ENCODE measurements at places on chromosomes 5 and 9.

DNA sequence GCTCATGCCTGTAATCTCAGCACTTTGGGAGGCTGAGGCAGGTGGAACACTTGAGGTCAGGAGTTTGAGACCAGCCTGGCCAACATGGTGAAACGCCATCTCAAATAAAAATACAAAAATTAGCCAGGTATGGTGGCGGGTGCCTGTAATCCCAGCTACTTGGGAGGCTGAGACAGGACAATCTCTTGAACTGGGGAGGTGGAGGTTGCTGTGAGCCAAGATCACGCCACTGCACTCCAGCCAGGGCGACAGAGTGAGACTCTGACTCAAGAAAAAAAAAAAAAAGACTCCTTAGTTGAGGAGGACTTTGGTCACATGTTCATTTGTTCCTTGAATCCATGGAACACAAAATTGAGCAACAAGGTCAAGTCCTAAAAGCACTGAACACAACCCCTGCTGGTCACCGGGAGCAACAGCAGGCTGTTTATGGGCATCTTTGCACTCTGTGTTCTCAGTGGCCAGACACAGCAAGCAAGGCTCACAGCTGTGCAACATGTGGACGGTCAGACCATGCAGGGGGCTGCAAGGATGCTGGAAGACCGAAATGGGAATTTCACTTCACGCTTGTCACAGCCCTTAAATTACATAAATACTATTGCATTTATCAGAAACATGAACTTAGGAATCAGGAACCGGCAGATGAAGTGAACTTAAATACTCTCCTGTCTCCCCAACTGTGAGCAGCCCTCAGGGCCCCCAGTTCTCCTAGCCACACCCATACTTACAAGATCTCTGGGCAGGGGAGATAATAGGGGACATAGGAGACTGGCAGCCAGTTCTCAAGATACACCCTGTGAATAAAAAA is 2.8 kb downstream of the GBGT1 start:
- no peak for DNase-seq

- no peak for DNase-seq
These were observed 640 bp downstream of the C5orf58 start for GRCh38 chr5:170233358-170233892.

GRCh38 chr5:90802474-90803317 is 244.1 kb downstream of the ADGRV1 start:
- DNase-seq, result no peak

GRCh38 chr5:138778234-138778633 is 25.0 kb downstream of the CTNNA1 start:
- no peak for DNase-seq

- no peak for DNase-seq
These were observed 62.0 kb upstream of the RANBP3L start for GRCh38 chr5:36363744-36364143.

GRCh38 chr9:116945817-116946216 is 258.7 kb downstream of the TRIM32 start:
- no peak for DNase-seq

GRCh38 chr5:102845041-102845440 is 89.9 kb downstream of the PAM start:
- DNase-seq, result no peak

DNA sequence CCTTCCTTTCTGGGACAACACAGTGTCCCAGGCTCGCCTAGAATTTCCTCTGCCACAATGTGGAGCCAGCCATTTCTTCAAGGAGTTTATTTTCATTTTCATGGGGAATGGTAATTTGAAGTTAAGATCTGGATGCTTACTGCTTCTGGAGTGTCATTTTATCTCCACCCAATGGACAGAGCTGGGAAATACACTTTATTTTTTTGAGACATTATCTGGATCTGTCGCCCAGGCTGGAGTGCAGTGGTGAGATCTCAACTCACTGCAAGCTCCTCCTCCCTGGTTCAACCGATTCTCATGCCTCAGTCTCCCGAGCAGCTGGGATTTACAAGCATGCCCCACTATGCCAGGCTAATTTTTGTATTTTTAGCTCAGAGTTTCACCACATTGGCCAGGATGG is 12.7 kb upstream of the THG1L start:
- DNase-seq, result peak; percentile 52

GRCh38 chr5:143148771-143149170 is 254.7 kb downstream of the NR3C1 start:
- no peak for DNase-seq

GRCh38 chr5:77637170-77637997 is 1.1 kb downstream of the OTP start:
- DNase-seq, result no peak

DNA sequence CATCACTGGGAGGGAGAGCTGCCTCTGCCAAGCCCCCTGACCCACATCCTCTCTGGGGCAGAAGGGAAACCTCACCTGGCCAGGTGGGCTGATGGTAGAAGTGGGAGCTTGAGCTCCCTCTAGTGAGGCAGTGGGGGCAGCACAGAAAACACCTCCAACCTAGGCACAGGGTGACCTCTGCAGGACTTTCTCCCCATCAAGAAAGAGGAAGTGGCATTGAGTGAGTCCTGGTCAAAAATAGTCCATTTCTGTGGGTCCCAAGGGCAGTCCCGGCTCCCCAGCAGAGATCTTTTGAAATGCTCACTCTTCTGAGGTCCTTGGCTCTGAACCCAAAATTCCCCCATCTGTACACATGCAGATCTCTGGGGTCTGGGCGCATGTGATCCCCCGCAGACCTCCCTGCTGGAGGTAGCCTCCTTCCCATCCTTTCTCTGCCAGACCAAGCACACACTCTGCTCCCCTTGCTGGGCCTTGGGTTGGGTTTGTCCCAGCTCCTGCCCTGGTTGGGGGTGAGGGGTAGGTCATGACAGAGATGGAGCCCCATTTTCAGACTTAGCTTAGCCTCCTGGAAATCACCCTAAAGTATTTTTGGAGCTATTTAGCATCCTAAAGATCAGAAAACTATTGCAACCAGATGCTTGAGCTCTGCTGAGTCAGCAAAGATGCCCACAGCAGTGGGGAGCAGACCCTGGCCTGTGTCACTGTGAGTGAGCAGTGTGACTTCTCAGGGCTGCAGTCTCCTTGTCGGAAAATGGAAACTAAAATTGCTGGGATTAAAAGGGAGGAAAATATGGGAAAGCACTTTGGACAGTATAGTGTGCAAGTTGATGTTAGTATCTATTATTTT is 41.6 kb upstream of the LCP2 start:
- no peak for DNase-seq

DNA sequence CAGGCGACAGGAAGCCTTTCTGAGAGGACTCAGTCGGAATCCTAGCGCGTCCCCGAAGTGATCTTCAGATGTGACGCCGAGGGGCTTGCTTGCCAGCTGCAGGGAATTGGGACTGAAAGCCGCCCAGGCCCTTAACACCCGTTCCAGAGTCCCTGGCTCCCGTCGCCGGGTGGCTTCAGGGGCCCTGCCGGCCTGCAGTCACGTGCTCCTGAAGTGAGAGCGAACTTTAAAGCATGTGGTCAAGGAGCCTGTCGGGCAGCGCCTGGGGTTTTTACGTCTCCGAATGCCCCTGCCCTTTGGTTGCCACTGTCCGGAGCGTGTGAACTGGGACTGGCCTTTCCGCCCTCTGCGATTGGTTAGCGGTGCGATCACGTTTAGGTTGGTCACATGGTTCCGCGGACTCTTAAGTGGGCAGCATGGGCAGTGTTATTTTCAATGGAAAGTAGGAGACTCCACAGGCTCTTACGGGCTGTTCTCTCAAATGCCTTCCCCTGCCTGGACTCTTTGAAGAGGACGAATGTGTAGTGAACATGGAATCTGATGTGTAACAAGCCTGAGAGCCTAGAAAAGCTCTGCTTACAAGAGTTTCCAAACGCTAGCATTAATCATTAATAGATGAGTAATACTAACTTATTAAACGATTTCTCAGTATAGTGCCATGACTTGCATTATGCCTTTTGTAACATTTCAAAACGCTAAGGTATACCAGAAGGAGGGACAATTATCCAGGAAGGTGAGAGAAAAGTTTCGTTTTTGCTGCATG is 1.9 kb downstream of the VLDLR start:
- no peak for DNase-seq

DNA sequence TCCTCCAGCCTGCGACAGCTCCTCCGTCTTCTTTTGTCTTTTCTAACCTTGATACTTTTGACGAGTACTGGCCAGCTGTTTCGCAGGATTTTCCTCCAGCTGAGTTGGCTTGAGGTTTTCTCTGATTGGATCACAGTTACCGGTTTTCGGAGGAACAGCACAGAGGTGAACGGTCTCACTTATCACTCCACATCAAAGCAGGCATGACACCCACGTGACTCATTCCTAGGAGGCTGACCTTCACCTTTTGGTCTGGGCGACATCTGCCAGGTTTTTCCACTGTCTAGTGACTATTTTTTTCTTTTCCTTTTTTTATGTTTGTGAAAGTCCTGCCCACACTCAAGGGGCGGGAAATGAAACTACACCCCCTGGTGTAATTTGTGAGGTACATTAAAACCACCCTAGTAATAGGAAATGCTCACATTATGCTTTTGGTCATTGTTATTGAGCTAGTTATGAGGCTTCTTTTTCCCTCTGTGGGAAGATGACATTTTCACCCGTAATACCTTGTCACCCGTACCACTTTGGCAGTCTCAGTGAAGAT is 319.2 kb downstream of the GADD45G start:
- DNase-seq, result no peak

DNA sequence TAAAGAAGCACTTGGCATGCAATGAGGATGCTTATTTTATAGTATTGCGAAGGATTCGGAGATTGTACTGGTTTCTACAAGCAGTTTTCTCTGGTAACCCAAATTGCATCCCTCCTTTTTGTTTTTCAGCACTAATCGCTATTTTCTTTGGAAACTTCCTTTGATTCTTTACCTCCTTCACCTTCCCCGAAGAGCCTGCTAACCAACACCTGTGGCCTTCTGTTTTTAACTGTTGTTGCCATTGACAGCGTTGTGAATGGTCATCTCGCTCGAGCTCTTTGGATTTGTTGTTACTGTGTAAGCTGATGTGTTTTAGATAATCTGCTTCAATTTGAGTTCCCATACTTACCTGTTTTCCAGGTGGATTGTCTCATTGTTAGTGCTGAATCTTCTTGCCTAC is 1.1 kb downstream of the CNOT6 start:
- no peak for DNase-seq

DNA sequence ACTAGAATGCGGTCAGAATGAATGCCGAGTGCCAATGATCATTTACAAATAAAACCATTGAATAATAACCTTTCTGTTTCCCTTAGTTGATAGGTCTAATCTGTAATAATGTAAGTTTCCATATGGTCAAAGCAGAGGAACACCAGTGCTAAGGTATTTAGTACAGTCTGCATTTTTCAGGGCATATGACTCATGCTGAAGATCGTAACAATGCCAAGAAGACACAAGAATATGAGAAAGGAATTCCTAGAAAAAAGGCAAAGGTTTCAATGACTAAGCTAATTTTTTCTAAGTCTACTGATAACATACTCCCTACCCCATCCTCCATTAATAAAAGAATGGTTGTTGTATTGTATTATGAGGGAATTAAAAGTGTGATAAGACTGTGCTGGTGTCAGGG is 2.8 kb downstream of the OR1L8 start:
- no peak for DNase-seq

GRCh38 chr5:95966005-95966404 is 4.4 kb upstream of the ELL2 start:
- no peak for DNase-seq

- no peak for DNase-seq
These were observed 574.7 kb downstream of the TLE4 start for GRCh38 chr9:80146466-80146865.

- no peak for DNase-seq
These were observed 195.2 kb downstream of the TAF11L14 start for GRCh38 chr5:17829456-17829855.

- DNase-seq, result no peak
These were observed 8.8 kb downstream of the AQP7 start for GRCh38 chr9:33393581-33393980.

GRCh38 chr5:151072630-151073025 is 8.2 kb downstream of the TNIP1 start:
- DNase-seq, result no peak

- no peak for DNase-seq
These were observed 69.1 kb upstream of the OLFM1 start for GRCh38 chr9:135018306-135018915.

- DNase-seq, result no peak
These were observed 34.1 kb upstream of the IL31RA start for GRCh38 chr5:55817030-55817429.

DNA sequence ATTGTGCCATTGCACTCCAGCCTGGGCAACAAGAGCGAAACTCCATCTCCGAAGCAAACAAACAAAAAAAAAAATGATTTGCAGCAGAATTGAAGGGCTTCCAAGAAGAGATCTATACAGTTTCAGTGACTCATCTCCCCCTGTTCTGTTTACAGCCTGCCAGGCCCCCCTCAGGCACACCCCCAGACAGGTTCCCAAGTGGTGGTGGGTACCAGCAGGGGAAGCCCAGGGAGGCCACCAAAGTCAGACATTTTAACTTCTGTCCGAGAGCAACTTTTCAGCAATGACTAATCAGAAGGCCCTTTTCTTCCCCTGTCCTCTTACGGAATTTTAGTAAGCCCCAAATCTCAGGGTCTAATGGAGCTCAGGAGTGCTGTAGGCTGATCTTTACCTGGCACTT is 98.7 kb downstream of the PAX5 start:
- no peak for DNase-seq

- DNase-seq, result peak; percentile 100
These were observed 27.5 kb downstream of the B4GALT1 start for GRCh38 chr9:33139421-33140228.

DNA sequence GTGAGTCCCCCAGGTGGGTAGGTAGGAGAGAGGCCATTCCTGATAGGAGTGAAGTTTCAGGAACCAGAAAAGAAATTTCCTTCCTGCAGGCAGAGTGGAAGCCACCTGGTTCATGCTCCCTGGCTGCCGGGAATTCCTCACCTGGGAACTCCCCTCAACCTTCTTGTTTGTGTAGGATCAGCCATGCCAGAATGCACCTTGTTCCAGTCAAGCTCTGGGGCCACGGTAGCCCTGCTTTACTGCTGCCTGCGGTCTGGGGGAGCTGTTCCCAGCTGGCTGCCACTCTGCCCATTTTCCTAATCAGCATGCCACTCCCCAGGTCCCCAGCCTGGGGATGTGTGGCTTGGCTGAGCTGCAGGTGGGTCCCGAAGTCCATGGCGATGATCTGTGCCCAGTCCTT is 18.7 kb upstream of the B4GALT1 start:
- DNase-seq, result no peak

- DNase-seq, result peak; percentile 97
These were observed at the start of gene VCP for GRCh38 chr9:35072461-35073278. Gene VCP, minus strand, starts transcription at chr9:35072625. Its CDS starts 272 bp downstream, at chr9:35072353.

DNA sequence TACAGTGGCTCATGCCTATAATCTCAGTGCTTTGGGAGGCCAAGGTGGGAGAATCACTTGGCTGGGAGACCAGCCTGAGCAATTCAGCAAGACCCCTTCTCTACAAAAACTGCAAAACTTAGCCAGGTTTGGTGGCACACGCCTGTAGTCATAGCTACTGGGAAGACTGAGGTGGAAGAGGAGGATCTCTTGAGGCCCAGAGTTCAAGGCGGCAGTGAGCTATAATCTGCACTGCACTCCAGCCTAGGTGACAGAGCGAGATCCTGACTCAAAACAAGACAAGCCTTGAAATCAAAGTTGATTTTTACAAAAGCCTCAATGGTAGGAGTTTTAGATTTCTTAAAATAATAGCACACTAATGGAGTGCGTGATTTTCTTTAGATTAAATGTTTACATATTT is 14.6 kb downstream of the UBE2D2 start:
- no peak for DNase-seq
